ENCODE measurements at places on chromosomes 6 and 20. TPM values are rescaled to one million over a fixed set of nuclear protein-coding genes. Genes with fewer than 3 reads are reported as not detected.

- no peak overlapping the region for H3K27ac ChIP-seq
- no peak overlapping the region for H3K4me3 ChIP-seq
- DNase-seq: no peak
- H3K4me1 ChIP-seq: no peaks in the 10 kb centered on the region
Measured at GRCh38 chr6:145423936-145424335, 311.4 kb downstream of the EPM2A start.

GRCh38 chr6:169215201-169215681, 38.4 kb downstream of the THBS2 start:
- H3K4me1 ChIP-seq: peaks cover 4% of the 10 kb centered on the region
- H3K27ac ChIP-seq: no peak overlapping the region
- no peak for DNase-seq
- no peak overlapping the region for H3K4me3 ChIP-seq

DNA sequence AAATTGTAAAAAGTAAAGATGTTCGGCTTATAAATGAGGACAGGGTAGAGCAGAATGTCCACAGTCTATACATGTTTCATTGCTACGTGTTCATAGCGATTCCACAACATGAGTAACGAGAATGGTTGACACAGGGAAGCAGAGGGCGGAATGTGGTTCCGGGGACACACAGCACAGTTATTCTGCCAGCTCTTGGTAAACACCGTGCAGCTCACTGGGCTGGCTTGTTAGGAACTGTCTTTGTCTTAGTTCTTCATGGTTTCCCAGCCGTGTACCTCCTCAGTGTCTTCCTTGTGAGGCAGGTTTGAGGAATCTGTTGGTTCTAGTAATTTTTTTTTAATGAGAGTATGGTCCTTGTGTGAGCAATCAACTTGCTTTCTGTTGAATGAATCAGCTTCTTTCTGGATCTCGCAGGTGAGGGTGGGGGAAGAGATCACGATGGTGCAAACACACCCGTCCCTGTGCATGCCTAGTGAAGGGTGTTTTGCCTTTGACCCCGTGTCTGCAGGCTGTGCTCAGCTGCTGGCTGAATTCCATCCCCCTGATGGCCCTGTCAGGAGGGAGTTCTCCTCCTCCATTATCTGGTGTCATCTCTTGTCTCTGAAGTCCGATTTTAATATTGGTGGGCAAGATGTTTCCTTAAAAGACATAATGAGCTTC, 168.2 kb downstream of the SMOC2 start:
- DNase-seq: no peak
- H3K27me3 ChIP-seq: no peaks in the 10 kb centered on the region
- no peak overlapping the region for H3K4me3 ChIP-seq
- H3K4me1 ChIP-seq: no peaks in the 10 kb centered on the region
- no peaks in the 10 kb centered on the region for H3K36me3 ChIP-seq

GRCh38 chr6:167904791-167905190, 78.1 kb downstream of the AFDN start:
- no peak for DNase-seq
- H3K36me3 ChIP-seq: no peaks in the 10 kb centered on the region
- no peaks in the 10 kb centered on the region for H3K27me3 ChIP-seq
- no peak overlapping the region for H3K27ac ChIP-seq

DNA sequence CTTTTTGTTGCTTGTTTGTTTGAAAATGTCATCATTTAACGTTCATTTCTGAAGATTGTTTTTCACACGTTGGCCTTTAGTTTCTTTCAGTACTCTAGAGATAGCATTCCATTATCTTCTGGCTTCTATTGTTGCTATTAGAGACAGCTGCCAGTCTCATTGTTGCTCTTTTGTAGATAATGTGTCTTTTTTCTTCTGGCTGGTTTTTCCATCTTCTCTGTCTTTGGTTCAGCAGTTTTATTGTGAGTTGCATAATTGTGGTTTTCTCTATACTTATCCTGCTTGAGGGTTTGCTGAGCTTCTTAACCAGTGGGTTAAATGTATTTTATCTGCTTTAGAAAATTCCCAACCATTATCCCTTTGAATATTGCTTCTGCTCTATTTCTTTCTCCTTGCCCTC, 23.2 kb upstream of the AIG1 start:
- no peaks in the 10 kb centered on the region for H3K4me1 ChIP-seq
- DNase-seq: no peak
- H3K27ac ChIP-seq: no peak overlapping the region
- H3K4me3 ChIP-seq: no peak overlapping the region

DNA sequence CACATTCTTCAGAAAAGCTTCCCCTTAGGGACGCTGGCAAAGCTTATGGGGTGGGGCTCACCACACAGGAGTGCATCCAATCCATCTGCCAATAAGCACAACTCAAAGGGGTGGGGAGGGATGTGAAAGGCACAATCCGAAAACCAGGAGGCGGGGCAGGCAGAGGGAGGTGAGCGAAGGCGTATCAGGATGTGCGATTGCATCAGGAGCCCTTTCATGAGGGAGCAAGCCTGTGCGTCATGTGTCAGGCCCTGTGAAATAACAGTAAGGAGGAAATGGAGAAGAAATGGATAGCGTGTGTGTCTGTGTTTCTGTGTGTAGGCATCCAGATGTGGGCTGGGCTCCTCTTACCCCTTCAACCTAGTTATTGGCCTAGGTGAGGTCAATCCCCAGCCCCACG, 382.4 kb upstream of the CDH4 start:
- H3K4me1 ChIP-seq: no peaks in the 10 kb centered on the region
- DNase-seq: no peak
- H3K27me3 ChIP-seq: no peaks in the 10 kb centered on the region
- H3K4me3 ChIP-seq: no peak overlapping the region
- H3K36me3 ChIP-seq: no peaks in the 10 kb centered on the region

DNA sequence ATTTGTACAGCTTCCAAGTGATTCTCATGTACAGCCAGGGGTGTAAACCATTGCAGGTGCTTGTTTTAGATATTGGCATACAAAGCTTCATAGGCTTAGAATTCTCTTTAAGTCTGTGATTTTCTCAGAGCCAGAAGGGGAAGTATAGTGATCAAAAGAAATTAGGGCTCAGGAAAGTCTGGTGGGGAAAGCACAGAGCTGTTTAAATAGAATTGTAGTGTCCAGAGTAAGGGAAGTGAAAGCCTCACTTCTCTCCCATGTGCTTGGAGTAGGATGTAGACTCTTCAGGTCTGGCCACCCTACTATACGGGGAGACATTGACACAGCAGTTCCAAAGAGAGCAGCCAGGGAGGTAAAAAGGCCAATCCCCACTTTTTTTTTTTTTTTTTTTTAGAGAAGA, 10.4 kb downstream of the GCNT2 start:
- peaks cover 11% of the 10 kb centered on the region for H3K4me1 ChIP-seq
- H3K4me3 ChIP-seq: no peak overlapping the region
- no peak for DNase-seq
- no peak overlapping the region for H3K27ac ChIP-seq
- H3K27me3 ChIP-seq: no peaks in the 10 kb centered on the region

- no peak overlapping the region for H3K4me3 ChIP-seq
- H3K4me1 ChIP-seq: peaks cover 8% of the 10 kb centered on the region
- DNase-seq: no peak
- no peak overlapping the region for H3K27ac ChIP-seq
- no peaks in the 10 kb centered on the region for H3K36me3 ChIP-seq
Measured at GRCh38 chr6:116139917-116140316, 14.0 kb upstream of the COL10A1 start.

DNA sequence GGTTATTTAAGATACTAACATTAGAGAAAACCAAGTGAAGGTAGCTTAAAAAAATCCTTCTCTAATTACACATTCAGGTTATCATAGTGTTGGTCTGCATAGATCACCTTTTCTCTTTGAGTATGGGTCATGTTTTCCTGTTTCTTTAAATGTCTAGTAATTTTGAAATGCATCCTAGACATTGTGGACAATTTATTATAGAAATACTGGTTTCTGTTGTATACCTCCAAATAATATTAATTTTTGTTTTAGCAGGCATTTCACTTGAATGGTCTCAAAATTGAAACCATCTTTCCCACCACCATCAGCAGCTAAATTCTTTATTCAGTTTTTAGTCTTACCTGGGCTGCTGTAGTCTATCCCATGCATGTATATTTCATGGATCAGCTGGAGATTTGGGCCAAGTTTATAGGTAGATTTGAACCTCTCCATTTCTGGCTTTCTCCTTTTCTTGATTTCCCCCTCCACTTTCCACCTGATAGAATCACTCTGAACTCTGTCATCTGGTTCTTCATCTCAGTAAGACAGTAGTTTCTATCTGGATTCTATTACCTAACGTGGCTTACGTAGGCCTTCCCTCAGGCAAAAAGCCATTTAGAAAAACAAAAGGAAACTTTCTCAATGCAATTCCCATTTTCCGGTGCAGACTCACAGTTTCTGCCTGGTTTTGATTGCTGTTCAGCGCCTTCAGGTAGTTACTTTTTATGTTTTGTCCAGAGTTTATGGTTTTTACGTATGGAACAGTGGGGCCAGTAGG, 52.3 kb downstream of the ZFAND3 start:
- H3K4me3 ChIP-seq: no peak overlapping the region
- H3K4me1 ChIP-seq: peaks cover 12% of the 10 kb centered on the region
- H3K27me3 ChIP-seq: no peaks in the 10 kb centered on the region
- DNase-seq: no peak
- H3K36me3 ChIP-seq: no peaks in the 10 kb centered on the region

DNA sequence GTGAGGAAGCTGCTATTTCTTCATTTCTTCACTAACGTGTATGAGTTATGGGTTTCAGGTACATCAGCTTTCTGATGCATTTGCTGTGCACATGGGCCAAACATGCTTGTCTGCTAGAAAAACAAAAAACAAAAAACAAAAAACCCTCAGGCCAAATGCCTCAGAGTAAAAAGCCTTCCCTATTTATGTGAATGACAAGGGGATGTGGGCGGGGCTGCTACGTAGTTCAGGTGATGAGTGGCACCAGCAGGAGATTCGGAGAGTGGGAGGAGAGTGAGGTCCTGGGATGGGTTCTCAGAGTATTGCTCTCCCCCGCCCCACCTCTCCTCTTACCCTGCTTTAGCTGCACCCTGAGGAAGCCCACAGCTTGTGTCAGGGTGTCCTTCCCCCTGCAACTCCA, 596.8 kb upstream of the JAG1 start:
- DNase-seq: no peak
- no peaks in the 10 kb centered on the region for H3K4me1 ChIP-seq
- H3K27me3 ChIP-seq: no peaks in the 10 kb centered on the region
- no peak overlapping the region for H3K4me3 ChIP-seq
- H3K36me3 ChIP-seq: no peaks in the 10 kb centered on the region

GPX6 gene
- not detected for polyA plus RNA-seq

ELOVL2 gene
- not detected for polyA plus RNA-seq

BPIFB1 gene
- polyA plus RNA-seq: not detected

ENPP3 gene
- polyA plus RNA-seq: 0.15 TPM

REM1 gene
- polyA plus RNA-seq: not detected

LRRC73 gene
- not detected for polyA plus RNA-seq

MTFR2 gene
- 0.69 TPM for polyA plus RNA-seq
